Pons (tissue), 1 donor: ENCODE measurements at places on chromosomes 5 and 9.

DNA sequence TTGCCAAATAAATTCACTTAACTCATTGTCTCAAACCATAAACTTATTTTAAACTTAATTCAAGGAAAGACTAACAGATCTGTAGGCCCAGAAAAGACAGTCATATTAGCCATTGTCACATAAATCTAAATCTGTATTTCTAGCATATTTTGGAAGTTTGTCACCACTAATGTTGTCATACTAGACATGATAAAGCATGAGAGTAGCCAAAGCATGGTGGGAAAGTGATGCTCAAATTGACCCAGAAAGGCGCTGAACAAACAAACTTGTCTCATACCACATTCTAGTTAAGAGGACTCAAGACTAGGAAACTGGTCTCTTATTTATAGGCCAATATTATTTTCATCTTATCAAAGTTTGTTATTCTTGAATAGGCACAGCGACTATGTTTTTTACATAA lies 99.4 kb downstream of the VCAN start:
- DNase-seq = no peak

DNA sequence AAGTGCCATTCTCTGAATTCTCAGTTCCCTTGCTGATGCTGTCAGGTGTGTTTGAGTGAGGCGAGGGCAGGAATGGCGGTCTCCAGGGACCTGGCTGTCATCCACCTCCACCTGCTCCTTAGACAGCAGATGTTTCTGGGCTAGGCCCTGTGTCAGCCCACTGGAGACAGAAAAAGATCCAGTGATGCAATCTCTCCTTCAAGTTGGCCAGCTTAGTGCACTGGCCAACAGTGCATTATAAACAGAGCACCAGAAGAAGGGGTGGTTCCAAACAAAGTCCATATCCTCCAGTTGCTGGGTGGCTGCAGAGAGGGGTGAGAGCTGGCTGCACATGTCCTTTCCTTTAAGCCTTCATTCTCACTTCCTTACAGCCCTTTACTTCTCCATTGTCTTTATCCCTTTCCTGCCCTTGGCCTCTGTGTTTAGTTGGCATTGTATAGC lies 26.5 kb downstream of the NANS start:
- DNase-seq = peak; percentile 30

- DNase-seq = peak; percentile 72
Measured at GRCh38 chr5:132526290-132526973, 16.9 kb downstream of the IL5 start.

DNA sequence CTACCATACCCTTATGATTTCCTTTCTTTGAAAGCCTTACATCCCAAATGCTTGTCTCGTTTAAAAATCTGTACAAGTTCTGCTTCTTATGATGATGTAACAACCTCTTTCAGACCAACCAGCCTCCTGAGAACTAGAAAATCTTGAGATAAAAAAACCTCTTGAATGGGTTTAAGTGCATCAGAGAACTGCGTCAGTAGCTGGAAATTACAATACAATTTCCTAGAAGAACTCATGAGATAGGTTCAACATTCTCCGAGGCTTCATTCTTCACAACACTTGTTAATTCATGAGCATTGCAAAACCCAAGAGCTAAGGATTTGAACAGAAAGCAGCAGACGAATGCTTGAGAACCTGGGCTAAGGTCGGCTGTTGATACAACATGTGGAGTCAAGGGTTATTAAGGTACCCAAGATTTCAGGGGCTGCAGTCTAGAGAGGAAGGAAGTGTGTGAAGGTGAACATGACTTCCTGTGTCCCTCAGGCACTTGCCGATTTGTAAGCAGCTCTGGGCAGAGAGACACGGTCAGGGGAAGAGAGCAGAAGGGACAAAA lies 286.0 kb downstream of the ICE1 start:
- DNase-seq = no peak

DNA sequence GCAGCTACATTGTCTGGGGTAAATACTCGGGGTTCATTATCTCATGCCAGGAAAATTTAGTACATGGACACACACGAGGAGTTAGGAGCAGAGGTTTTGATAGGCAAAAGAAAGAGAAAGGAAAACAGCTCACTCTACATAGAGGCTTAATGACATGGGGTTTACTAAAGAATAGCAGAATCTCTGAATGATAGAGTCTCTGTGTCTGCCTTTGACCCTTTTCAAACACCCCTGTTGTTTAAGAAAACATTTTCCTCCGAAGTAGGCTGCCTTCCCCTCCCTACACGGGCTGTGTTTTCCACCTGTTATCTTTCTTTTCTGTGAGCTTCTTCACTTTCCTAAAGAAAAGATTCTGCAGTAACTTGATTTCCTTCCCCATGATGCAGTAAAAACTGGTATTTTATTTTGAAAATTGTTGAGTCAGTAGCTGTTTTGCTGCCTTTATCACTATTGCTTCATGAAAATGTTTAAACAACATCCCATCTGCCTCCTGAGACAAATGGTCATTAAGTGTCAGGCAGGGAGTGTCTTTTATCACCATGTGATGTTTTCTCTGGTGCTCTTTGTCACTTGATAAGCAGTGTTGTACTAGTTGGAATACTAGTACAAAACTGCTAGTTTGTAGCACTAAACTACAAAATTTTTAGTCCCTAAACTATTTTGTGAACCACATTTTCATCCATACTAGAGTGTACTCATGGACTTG lies 76.6 kb downstream of the PPIC start:
- no peak for DNase-seq

DNA sequence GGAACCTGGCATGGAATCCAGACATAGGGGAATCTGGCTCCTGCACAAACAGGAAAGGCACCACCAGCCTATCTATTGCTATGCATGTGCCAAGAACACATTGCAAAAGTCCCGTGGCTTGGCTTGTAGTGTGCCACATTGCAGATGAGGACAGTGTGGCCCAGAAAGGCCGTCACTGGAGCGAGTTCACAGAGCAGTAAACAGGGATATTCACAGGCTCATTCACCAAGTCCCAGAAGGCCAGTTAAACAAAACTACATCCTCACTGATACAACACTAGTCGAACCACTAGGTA lies 39.6 kb upstream of the TRIM32 start:
- DNase-seq = no peak

DNA sequence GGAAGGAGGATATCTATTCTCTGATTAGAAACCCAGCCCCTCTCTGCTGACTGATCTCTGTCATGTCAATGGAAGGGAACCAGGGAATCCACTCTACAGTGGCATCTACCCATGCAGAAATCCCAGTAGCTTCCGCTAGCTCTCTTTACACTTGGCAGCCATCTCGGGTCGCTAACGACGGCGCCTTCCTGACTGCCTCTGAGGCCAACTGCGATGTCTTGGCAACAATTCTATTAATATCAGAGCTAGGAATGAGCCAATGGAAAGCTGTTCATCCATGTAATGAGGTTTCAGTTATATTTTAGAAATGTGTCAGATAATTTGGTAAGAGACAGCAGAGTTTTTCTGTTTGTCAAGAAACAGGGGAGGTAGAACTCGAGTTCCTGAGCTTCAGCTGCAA lies 67.6 kb upstream of the ATP10B start:
- DNase-seq = no peak

GRCh38 chr9:96483197-96483596 lies 33.2 kb downstream of the HABP4 start:
- DNase-seq = no peak

GRCh38 chr9:17185481-17186029 lies 50.7 kb downstream of the CNTLN start:
- no peak for DNase-seq
